ENCODE measurements at places on chromosomes 5 and 9.

DNA sequence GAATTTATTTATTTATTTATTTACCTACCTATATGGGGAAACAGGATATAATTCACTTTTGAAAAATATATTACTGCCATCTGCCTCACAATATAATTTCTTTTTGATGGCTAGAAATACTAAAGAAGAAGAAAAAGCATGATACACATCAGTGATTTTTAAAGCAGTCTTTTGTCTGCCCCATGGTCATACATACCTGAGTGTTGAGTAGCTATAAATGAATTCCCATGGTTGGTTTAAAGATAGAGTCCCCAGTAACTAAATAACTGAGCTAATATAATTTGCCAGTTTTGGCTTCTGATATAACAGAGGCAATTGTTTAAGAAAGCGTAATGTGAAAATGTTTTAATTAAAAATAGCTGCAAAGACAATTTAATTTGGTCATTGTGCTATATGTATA is 447.8 kb downstream of the PDE4D start:
- peak; percentile 46 for DNase-seq

GRCh38 chr5:1174122-1174936 is 27.1 kb upstream of the SLC6A19 start:
- peak; percentile 82 for DNase-seq

GRCh38 chr5:154971501-154971900 is 30.6 kb downstream of the MRPL22 start:
- peak; percentile 33 for DNase-seq

DNA sequence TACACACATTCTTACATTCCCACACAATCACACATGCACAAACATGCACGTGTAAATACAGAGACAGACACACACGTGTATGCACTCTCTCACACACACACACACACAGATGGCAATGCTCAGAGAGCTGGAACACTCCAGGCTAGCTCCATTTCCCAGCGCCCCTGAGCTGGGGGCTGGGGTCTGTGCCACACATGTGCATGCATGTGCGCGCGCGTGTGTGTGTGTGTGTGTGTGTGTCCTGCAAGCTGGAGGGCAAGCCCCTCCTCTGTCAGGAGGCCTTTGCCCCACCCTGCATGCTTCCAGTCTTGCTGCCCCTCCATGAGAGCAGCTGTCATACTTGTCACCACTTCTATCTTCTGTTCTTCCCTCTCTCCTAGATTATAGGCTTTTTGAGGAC is 16.6 kb upstream of the S1PR3 start:
- DNase-seq, result no peak

Data from astrocyte of the hippocampus (primary cell).